ENCODE measurements at places on chromosomes 5 and 9.

GRCh38 chr5:164573397-164573796 lies 1068.0 kb downstream of the MAT2B start:
- DNase-seq: no peak

DNA sequence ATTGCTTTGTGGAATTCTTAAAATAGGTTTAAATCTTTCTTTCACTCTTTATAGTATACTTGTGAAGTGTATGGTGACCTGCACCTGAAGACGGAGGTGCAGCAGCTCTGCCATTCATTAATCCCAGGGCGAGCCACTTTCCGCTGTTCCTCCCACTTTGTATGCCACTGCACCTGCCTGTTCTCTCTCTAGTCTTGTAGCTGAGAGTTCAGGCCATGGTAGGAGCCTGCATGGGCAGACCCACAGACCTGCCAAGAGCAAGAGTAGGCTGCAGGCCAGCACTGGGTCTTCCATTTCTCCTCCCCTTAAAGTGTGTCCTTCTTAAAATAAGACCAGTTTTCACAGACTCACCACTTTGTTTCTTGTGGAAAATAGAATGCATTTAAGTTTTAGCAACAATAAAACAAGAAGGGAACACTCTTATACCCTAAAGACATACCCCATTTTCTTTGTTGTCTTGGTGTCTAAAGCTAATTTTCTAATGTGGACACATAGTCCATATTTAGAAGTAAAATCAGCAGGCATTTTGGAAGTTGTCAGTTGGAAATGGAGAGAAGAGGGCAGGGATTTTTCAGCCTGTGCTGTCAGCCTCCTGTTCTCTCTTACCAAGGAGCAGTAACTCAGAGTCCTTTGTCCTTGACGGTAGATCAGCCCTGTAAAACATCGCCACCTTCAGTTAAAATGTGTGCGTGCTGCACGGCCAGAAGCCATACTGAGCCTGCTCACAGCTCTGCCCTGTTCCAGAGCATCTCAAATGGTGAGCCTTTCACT lies 103.2 kb downstream of the SNCAIP start:
- DNase-seq: peak; percentile 24

DNA sequence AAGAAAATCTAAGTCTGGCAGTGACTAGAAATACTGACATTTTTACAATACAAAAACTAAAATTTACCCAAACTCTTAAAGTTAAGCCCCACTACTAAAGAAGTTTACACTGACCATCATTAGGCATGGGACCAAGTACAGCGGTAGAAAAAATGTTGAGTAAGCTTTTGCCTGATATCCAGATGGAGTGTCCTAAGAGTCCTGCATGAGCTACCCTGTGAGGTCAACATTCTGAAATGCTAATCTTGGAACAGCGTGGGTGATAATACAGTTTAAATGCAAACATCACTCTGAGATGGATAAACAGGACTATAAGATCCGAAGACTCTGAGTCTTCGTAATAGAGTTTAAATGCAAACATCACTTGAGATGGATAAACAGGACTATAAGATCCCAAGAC lies 189.7 kb downstream of the DCP2 start:
- no peak for DNase-seq

GRCh38 chr9:122810306-122810946 lies 10.5 kb downstream of the OR1K1 start:
- no peak for DNase-seq

GRCh38 chr9:99058964-99059921 lies 45.7 kb upstream of the TGFBR1 start:
- DNase-seq: no peak
